ENCODE measurements at places on chromosomes 1 and 21.

- no peak for DNase-seq
Observed at GRCh38 chr1:83055391-83056170, 943.4 kb downstream of the TTLL7 start.

GRCh38 chr1:38153778-38154470 lies 107.3 kb upstream of the POU3F1 start:
- no peak for DNase-seq

- no peak for DNase-seq
Observed at GRCh38 chr21:15688809-15689208, 41.0 kb upstream of the USP25 start.

GRCh38 chr1:105872817-105873216 lies 1183.7 kb upstream of the PRMT6 start:
- no peak for DNase-seq

- DNase-seq = no peak
Observed at GRCh38 chr1:29579821-29580425, 343.6 kb downstream of the PTPRU start.

- no peak for DNase-seq
Observed at GRCh38 chr1:40385437-40386358, 12.2 kb downstream of the SMAP2 start.

DNA sequence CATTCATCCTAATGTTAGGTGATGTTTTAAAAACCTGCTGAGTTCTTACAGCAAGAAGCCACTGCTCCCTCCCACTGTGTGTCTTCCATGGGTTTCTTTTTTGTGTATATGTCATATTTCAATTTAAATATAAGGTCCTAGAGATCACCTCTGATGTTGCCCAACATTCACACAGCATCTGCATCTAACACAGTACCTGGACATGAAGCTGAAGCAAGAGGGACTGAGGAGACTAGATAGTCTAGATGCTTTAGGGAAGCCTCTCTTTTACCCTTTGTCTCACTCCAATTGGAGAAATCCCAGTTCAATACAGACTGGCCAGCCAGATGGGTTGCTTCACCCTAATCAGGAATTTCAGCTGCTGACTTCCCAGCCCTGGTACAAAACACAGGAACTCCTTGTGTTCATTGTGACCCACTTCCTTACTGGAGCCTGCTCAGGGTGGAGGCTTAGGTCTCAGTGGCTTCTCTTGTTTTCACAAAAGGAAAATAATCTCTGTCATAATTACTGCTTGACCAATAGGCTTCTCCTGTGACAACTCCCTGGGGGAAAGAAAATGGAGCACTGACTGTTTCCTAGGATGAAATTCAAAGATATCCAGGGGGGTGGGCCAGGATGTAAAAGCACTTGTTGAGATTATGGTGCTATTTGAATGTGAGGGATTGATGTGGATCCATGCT lies 17.3 kb downstream of the BTG2 start:
- no peak for DNase-seq

GRCh38 chr21:15468368-15468767 lies 261.4 kb upstream of the USP25 start:
- DNase-seq = no peak

DNA sequence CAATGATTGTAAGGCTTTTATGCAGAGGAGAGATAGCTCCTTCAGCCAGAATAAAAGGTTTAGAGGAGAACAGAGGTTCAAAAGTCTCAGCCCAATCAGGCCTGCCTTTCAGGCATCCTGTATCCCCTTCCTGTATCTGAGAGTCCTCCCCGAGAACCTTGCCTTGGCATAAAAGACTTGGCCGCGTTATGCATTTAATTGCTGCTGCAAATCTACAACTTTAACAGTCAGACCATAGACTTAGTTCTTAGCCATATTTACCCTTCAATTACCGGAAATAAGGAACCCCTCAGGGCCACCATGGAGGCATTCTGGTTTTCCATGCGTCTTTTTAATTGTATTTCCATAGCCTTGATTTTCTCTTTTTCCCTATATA lies 18.3 kb upstream of the HYI start:
- DNase-seq = no peak

- no peak for DNase-seq
Observed at GRCh38 chr1:205802060-205802459, 10.9 kb downstream of the SLC41A1 start.

- no peak for DNase-seq
Observed at GRCh38 chr1:174266476-174266875, 107.2 kb downstream of the RABGAP1L start.

DNA sequence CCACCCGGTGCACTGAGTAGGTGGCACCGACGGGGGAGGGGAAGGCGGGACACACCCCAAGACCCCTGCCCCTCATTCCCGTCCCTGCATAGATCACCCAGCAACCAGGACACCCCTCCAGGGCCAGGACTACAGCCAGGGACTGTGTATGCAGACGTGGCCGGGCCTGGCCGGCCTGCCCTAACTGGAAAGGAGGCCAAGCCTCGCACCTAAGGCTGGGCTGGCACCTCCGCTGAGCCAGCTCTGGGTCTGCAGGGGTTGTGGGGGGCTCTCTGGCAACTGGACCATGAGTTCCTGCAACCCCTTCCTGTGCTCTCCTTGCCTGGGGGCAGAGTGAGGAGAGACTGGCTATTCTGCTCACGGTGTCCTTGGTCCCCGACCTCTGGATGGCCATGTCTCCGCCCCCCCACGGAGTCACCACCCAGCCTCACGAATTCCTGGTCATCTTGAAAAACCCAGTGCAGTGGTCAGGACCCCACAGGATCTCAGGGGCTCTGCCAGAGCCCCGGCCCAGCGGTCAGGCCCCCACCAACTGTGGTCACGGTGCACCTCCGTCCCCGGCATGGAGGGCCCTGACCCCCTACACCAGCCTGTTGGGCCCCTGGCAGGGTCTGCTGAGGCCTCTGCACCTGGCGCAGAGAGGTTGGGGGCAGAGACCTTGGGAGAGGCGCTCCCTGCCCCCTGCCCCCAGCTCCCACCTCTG lies 1.1 kb upstream of the FNDC10 start:
- DNase-seq = no peak

- DNase-seq = no peak
Observed at GRCh38 chr1:171389171-171389570, 75.2 kb downstream of the FMO4 start.

DNA sequence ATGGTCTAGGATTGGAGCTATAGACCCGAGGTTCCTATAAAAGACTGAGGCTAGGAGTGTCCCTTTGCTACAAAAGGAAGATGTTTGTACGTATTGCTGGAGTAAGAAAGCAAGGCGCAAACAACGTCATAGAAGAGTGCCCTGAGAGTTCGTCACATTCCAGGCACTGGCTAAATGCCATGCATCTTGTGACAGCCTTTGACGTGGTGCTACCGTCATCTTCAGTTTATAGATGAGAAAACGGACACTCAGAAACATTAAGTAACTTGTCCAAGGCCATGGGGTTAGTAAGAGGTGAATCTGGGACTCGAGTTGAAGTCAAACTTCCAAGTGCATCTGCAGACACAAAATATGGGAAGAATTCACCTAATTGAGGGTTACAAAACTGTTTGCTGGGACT lies 104.2 kb upstream of the SLC45A1 start:
- no peak for DNase-seq

- no peak for DNase-seq
Observed at GRCh38 chr1:40955266-40955665, 24.2 kb upstream of the CTPS1 start.

- DNase-seq = no peak
Observed at GRCh38 chr21:15964236-15964855, 234.6 kb downstream of the USP25 start.

DNA sequence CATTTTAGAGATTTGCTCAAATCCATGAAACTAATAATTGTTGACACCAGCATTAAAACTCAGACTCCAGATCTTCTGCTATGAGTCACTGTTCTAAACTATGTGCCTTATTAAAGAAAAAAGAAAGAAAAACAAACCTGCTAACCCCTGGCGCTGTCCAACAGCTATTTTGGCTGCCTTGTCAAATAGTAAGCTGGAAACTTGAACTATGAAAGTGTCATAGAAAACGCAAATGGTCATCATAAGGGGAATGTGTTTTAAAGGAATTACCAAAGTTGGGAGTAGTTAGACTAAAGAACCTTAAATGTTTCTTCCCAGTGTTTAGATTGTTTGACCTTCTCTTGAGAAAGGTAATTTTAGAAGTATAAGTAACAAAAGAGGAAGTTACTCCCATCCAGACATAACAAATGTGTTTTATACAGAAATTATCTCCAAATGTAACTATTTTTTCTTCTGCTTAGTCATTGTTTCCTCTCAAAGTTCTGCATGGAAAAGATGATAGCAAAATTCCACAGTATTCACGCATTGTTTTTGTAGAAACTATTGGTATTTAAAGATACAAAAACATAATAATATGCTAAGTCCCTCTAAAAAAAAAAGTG lies 272.4 kb downstream of the TPR start:
- no peak for DNase-seq

GRCh38 chr1:94202241-94202640 lies 35.1 kb downstream of the ARHGAP29 start:
- no peak for DNase-seq

- no peak for DNase-seq
Observed at GRCh38 chr1:61271412-61271789, 189.0 kb downstream of the NFIA start.

GRCh38 chr1:233707153-233707879 lies 93.4 kb downstream of the KCNK1 start:
- no peak for DNase-seq

DNA sequence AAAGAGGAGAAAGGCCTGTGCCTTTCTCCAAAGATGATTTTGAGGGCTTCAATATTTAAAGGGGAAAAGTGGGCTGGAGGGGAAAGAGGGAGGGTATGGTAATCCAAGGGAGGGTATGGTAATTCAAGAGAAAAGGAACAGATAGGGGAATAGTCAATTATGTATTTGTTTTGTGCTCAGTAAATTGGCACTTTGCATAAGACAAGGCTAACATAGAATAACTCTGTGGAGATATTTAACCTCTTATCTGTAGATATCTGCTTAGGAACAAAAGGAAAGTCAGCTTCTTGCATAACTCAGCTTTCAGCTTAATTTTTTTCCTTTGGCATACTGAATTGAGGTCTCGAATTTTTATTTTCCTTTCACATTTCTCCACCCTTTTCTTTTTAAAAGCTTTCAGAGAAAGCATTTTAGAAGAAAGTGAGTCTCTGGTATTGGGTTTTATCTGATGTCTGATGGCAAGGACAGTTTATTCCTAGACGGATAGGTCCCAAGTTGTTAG lies 119.9 kb upstream of the F3 start:
- no peak for DNase-seq

- DNase-seq = no peak
Observed at GRCh38 chr21:26072666-26073615, 97.6 kb downstream of the APP start.

- no peak for DNase-seq
Observed at GRCh38 chr1:232984577-232985425, 34.4 kb downstream of the NTPCR start.

DNA sequence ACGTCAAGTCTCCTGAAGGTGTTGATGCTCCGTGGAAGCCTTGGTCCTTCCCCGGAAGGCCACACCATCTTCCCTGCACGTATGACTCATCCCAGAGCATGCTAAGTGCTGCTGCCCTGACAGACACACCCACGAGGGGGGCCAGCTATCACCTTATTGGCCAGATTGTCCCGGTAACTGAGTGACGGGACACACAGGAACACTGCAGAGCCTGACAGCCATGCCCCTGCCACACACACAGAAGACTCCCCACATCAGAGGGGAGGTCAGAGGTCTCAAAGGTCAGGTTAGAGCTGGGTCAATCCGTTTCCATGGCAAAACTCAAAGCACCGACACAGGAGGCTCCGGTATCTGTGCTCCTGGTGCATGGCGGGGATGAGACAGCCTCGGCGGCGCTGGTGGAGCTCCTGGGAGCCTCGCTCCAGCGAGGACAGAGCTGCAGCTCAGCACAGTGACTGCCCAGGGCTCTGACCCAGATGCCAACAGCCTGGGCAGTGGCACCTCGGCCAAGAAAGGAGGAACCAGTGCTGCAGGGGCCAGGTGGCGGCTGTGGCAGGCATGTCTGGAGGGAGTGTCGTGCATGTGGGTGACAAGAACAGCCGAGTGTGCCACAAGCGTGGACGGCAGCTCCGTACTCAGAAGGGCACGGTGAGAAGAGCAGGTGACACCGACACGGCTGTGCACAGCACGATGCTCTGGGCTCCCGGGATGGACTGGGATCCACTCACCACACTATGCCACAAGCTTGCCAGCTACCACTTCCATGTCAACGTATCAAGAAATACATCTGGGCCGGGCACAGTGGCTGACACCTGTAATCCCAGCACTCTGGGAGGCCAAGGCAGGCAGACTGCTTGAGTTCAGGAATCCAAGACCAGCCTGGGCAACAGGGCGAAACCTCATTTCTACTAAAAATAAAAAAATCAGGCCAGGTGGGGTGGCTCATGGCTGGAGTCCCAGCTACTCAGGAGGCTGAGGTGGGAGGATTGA lies 14.8 kb upstream of the TMEM240 start:
- DNase-seq = no peak

GRCh38 chr1:82388679-82389078 lies 587.9 kb downstream of the ADGRL2 start:
- no peak for DNase-seq

DNA sequence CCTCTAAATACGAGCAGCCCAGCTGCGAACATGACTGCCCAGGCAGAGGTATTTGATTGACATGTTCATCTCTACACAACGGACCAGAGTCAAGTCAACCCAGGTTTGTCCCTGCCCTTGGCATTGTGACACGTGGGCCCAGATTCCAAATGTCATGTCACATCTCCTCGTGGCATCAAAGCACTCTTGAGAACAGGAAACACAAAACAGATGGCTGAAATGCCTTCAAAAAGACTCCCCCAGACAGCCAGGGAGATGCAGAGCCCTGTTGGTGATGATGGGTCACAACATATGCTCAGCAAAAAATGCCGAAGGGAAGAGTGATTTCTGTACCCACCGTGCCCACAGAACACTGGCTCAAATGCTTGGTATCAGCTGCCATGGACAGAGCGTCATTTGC lies 337.8 kb upstream of the DAB1 start:
- no peak for DNase-seq

DNA sequence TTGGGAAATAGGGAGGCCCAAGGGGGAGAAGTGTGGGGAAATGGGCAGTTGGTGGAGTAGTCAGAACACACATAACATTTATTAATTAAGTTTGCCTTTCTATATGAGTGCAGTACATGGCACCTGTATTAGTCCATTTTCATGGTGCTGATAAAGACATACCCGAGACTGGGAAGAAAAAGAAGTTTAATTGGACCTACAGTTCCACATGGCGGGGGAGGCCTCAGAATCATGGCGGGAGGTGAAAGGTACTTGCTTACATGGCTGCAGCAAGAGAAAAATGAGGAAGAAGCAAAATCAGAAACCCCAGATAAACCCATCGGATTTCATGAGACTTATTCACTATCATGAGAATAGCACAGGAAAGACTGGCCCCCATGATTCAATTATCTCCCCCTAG lies 1.6 kb upstream of the SLC35A3 start:
- DNase-seq = no peak

DNA sequence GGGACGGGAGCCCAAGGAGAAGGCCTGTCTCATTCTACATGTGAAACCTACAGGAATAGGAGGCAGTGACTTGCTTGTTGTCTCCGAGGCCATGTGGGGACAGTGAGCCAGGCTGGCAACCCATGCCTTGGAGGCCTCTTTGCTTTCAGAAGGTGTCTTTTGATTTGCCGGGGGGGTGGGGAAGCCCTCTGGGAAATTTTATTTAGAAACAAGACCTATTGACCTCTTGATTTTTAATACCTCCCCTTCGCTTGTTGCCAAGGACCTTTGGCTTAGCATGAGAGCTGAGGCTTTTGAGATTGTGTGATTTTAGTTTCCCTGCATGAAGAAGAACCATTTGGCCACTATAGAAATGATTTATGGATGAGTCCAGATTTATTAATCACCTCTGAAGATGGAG lies 4.1 kb downstream of the ARMH1 start:
- DNase-seq = no peak

Measured in stimulated activated CD4-positive, alpha-beta T cell treated with anti-CD3 and anti-CD28 coated beads, Interleukin-15, amount 100 ng/mL, for 1 hour (primary cell).